ENCODE measurements at places on chromosomes 7 and 10.

DNA sequence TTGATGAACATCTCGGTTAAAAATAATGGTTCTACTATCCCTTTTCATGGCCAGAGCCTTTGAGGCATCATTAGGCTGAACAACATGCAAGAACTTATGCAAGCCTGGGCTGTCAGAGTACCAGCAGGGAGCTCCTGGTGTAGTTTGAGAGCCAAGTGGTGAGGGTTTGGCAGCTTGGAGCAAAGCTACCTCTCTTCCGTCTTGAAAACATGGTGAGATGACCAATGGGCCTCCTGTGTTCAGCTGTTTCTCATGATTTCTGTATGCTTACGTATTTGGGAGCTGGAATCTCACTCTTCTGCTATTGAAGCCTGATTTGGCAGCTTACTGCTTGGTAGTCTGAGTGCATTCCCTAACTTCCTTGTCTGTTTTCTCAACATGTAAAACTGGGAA is 150.4 kb downstream of the CXCL12 start:
- no peak for DNase-seq

GRCh38 chr10:88851706-88852105 is at the start of gene ANKRD22:
Gene ANKRD22 (minus strand): TSS chr10:88851844. CDS start chr10:88851607, 237 bp downstream.
- DNase-seq, result peak; percentile 39

DNA sequence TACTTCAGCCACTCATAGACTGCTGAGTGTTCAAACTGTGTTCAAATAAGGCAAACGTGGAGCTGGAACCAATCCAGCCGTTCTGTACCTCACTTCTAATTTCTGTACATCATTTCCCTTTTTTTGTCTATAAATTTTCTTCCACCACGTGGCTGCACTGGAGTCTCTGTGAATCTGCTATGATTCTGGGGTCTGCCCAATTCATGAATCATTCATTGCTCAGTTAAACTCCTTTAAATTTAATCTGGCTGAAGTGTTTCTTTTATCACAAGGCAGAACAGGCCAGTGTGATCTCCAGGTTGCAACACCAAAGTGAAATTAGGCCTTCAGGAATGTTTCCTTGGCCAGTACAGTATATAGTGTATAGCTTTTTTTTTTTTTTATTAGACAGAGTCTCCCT is 53.5 kb downstream of the DNAJC12 start:
- peak; percentile 36 for DNase-seq

- DNase-seq, result no peak
Measured at GRCh38 chr7:460374-461116, 59.1 kb downstream of the PDGFA start.

GRCh38 chr7:93562106-93562505 is 12.4 kb downstream of the CALCR start:
- no peak for DNase-seq

DNA sequence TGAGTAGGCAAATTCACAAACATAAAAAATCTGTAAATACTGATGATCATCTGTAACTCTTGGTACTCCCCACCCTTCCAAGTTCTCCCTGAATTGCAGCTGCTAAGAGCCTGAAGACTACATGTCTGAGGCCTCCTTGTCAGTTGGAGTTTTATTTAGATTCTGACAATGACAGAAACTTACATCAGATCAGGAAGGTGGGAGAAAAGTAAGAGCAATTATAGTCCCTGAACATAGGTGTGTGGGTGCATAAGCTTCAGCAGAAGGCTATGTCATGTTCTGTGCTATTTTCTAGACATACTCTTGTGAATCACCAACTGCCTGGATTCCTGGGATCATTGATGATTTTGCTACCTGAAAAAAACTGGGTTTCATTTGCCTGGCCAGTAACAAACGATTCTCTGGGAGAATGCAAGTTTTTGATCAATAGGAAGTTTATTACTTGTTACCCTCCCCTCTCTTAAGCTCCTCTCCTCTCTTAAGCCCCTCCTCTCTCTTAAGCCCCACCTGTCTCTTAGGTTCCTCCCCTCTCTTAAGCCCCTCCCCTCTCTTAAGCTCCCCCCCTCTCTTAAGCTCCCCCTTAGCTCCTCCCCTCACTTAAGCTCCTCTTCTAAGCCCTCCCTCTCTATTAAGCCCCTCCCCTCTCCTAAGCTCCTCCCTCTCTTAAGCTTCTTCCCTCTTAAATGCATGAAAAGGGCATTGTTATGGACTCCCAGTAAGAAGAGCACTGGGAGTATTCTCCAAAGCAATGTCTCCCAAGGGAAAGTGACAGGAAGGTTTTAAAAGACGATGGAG is 1183.4 kb upstream of the AUTS2 start:
- DNase-seq, result no peak
